ENCODE measurements at places on chromosomes 4 and X. TPM values are rescaled to one million over a fixed set of nuclear protein-coding genes. Genes with fewer than 3 reads are reported as not detected.

DNA sequence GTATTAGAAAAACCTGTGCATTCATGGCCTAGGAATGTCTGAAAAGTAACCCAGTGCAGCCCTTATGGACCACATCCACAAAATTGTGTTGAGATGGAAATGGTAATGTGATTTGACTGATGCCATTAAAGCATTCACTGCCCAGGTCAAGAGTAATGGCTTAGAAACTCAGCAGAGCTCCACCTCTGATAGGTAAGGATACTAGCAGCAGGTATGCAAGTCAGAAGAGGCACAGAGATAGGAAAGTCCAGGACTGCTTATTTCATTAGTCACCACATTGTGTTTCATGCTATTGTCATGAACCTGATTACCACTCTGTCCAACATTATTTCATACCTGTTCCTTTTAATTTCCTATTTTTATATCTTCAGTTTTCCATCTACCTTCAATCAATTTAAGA, 2042.2 kb downstream of the ARAP2 start:
- DNase-seq, result no peak

- no peak for DNase-seq
These were observed 104.9 kb upstream of the CENPE start for GRCh38 chr4:103303011-103303410.

GRCh38 chr4:41268721-41269517, 12.2 kb downstream of the UCHL1 start:
- no peak for DNase-seq

DNA sequence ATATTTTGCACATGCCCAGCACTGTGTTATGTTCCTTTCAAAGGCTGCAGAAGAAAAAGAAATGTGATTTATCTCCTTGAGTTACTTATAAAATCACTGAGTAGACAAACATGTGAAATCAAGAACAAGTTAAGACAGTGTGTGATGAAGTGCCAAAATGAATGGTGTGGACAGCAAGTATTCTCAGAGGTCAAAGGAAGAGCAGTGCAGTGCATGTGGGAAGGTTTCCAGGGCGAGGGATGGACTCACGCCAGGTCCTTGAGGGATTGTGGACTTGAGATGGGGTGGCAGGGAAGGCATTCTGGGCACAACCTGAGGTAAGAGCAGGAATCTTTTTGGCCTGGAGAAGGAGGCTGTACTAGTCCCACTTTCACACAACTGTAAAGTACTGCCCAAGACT, 115.5 kb downstream of the FNIP2 start:
- DNase-seq, result no peak

- no peak for DNase-seq
These were observed 20.2 kb downstream of the SHOX start for GRCh38 chrX:650811-651210.

DNA sequence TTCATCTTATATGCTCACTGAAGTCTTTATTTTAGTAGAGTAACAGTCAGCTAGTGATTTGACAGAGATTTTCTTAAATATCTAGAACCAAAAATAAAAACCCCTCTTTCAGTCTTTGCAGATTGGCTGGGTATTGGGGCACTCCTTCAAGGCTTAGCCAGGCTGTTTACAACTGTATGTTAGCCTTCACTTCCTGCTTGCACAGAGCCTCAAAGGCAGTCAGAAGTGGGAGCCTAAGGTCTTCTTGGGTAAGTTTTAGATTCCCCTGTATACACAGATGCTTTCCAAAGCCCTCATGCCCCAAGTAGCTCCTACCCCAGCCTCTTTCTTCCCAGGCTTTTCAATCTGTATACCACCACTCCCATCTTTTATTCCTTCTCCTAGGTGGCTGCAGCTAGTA, 136.1 kb upstream of the STIM2 start:
- no peak for DNase-seq

- no peak for DNase-seq
These were observed 1.0 kb downstream of the SH3KBP1 start for GRCh38 chrX:19886375-19886774.

GRCh38 chrX:110383414-110383813, 24.8 kb downstream of the RTL9 start:
- DNase-seq, result peak; percentile 65

DNA sequence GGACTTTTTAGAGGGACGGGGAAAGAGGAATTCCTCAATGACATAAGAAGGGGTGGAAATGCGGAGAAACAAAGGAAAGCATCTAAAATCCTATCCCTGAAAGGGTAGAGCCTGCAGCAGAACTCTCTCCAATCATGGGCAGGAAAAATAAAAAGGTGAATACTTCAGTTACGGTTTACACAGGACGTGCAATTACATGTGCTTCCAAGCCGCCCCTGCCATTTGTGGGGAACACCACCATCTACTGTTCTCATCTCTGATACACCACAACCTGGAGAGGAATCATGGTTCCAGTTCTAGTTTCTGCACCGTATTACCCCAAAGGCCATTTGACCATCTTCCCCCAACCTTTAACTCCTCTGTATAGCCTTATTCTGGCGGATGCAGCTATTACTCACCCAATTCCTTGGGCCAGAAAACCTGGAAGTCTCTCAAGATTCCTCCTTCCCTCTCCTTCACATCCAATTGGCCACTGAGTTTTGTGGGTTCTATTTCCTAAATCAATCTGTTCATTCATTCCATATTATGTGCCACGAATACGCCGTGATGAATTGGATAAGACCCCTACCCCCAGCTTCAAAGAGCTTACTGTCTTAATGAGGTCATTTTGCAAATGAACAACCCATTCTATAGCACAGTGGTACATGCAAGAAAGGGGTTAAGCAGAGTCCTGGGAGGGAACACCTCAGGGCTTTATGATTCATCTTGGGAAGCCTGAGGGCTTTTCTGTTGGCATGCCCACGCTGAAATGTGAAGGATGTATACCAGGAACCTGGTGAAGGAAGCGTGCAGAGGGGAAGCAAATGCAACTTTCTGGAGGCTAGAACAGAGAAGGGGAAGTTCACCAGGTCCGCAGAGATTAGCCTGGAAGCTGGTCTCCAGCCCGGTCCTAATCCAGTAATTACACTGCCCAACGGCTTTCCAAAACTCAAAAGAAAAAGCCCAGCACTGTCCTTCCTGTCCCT, 1.4 kb upstream of the MSL3 start:
- no peak for DNase-seq

- DNase-seq, result no peak
These were observed 16.2 kb upstream of the ZCCHC12 start for GRCh38 chrX:118807151-118808017.

- DNase-seq, result no peak
These were observed 28.6 kb upstream of the NAF1 start for GRCh38 chr4:163195247-163195765.

GRCh38 chr4:68904786-68905185, 46.8 kb downstream of the UGT2A3 start:
- no peak for DNase-seq

GRCh38 chrX:143121477-143121876, 95.7 kb downstream of the SPANXN4 start:
- no peak for DNase-seq

GRCh38 chrX:113959912-113960626, 623.8 kb upstream of the HTR2C start:
- DNase-seq, result no peak

GRCh38 chr4:105154576-105154975, 7.9 kb downstream of the TET2 start:
- no peak for DNase-seq

DNA sequence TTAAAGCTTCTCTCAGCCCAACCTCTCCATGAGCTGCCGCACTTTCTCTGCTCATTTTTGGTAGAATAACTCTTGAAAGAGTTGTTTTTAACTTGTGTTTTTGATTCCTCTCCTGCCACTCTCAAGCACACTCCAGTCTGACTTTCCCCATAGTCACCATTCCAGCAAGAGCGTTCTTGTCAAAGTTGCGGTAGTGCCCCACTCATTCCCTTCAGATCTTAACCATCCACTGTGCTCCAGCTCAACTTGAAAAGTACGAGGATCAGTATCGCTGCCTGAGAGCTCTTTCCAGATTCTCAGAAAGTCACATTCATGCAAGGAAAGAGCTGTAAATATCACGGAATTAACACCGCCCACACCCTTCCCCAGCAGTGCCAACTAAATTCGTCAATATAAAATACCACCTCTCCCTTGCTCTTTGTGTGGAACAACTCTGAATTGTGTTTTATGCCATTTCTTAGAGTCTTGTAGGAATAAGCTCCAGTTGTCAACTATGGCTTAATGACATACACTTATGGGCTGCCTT, 59.7 kb upstream of the IL15 start:
- no peak for DNase-seq

DNA sequence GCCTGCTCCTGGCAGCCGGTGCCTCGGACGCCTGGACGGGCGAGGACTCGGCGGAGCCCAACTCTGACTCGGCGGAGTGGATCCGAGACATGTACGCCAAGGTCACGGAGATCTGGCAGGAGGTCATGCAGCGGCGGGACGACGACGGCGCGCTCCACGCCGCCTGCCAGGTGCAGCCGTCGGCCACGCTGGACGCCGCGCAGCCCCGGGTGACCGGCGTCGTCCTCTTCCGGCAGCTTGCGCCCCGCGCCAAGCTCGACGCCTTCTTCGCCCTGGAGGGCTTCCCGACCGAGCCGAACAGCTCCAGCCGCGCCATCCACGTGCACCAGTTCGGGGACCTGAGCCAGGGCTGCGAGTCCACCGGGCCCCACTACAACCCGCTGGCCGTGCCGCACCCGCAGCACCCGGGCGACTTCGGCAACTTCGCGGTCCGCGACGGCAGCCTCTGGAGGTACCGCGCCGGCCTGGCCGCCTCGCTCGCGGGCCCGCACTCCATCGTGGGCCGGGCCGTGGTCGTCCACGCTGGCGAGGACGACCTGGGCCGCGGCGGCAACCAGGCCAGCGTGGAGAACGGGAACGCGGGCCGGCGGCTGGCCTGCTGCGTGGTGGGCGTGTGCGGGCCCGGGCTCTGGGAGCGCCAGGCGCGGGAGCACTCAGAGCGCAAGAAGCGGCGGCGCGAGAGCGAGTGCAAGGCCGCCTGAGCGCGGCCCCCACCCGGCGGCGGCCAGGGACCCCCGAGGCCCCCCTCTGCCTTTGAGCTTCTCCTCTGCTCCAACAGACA, 4.4 kb downstream of the SOD3 start:
- DNase-seq, result no peak

DNA sequence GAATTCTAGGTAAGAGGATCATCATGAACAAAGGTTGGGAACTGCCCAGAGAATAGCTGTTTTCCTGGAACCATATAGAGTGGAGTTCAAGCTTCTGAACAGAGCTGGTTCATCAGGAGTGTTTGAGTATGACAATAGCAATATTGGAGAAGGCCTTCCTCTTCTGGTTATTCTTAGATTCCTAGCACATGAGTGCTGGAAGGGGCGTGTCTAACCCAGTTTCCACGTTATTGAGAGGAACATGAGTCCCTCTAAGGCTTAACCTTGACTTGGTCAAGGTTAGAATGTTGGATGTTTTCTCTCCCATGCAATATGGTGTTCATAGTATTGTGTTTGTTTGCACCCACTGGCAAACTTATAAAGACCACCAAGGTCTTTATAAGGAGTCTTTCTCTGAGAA, 101.3 kb downstream of the TSPAN7 start:
- no peak for DNase-seq

GRCh38 chr4:157447195-157447594, 226.7 kb downstream of the GRIA2 start:
- DNase-seq, result no peak

- no peak for DNase-seq
These were observed 34.0 kb upstream of the GRPEL1 start for GRCh38 chr4:7101692-7102515.

DNA sequence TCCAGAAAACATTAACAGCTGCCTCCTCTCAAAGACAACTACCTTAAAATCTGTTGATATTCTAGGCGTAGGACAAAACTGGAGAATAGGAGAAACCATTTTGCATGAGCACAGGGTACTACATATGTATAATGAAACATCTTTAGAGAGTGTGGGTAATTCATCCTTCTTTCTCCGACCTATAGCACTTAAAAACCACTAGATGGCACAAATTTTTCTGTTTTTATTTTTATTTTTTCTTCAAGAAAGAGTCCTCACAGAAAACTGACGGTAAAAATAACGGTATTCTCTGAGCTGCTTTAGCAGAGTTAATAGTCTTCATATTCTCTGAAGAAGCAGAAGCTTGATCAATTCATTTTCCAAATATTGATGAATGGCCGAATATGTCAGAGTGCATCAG, 14.6 kb downstream of the SMIM31 start:
- DNase-seq, result no peak

DNA sequence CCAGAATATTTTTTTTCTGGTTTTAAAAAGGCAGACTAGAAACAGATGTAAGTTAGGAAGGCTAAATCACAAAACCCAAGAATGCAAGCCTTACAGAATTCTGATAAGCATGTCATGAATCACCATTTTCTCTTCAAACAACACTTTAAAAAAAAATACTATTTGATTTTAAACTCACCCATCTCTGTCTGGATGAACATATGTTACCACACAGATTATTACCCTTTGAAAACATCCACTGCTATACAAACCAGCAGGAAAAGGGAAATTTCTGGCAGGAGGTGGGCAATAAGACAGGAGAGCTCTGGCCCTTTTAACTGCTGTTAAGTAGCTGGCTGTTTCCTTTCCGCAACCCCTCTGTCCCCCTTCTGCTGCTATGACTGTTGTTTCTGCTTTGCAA, 317.7 kb upstream of the NOCT start:
- DNase-seq, result no peak

- peak; percentile 75 for DNase-seq
These were observed 172.7 kb upstream of the LNX1 start for GRCh38 chr4:53763813-53764597.

DNA sequence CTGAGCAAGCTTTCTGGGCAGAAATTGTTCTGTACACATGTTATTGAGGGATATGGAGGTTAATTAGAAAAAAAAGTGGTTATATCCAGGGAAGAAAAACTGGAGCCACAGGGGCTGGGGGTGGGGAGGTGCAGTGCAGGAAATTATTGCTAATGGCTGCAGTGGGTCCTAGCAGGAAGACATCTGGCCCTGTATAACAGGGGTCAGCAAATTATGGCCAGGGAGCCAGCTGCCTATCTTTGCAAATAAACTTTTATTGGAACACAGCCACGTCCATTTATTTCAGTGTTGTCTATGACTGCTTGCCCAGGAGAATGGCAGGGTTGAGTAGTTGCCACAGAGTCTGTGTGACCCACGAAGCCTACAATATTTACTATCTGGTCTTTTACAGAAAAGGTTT, 23.4 kb upstream of the PRPS2 start:
- no peak for DNase-seq

Gene FAM47A
- polyA plus RNA-seq, result not detected

Gene NXF2B
- not detected for polyA plus RNA-seq

Gene F8A2
- not detected for polyA plus RNA-seq

Gene CHRNA9
- polyA plus RNA-seq, result not detected

Gene NKX6-1
- 0.02 TPM for polyA plus RNA-seq

Gene CCDC160
- not detected for polyA plus RNA-seq

Gene LETM1
- 13.6 TPM for polyA plus RNA-seq

Gene NPY1R
- polyA plus RNA-seq, result not detected

Gene CSAG2
- not detected for polyA plus RNA-seq

Gene HSFX3
- not detected for polyA plus RNA-seq

Gene PPM1K
- polyA plus RNA-seq, result 9.0 TPM

Gene SLC25A53
- 5.0 TPM for polyA plus RNA-seq

Gene IL1RAPL2
- not detected for polyA plus RNA-seq

Data from BJ (cell line).